ENCODE measurements at places on chromosomes 5 and 9.

DNA sequence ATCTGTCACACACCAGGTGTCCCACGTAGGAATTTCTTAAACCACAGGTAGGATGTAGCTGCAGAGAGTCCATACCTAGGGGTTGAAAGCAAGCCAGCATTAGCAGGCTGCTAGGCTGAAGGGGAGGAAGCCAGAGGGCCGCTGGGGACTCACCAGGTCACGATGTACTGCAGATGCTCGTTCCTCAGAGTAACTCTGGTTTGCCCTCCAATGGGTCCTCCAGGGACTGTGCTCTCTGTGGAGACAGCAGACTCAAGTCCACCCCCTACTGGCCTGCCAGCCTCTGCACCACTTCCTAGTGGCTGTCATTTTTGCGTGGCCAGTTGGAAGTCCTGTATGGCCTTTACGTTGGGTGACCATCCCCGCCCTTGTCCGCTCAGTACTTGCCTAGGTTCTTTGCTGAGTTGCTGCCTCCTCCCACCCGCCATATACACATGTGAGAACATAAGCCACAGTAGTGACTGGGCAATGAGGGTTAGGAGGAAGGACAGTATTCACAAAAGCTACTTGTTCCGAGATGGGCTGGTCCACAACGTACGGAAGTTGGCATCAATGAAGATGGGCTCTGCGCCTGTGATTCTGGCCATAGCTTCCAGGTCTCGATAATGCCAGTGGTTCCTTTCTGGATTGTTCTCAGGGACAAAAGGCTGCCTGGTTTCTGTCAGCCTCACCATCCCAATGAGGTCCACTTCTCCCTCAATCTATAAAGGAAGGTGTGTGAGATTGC, 4.1 kb downstream of the RPL7A start:
- DNase-seq, result peak; percentile 41

GRCh38 chr5:143314659-143315058, 88.8 kb downstream of the NR3C1 start:
- peak; percentile 73 for DNase-seq

GRCh38 chr5:171092194-171092593, 216.9 kb upstream of the TLX3 start:
- DNase-seq, result peak; percentile 42

DNA sequence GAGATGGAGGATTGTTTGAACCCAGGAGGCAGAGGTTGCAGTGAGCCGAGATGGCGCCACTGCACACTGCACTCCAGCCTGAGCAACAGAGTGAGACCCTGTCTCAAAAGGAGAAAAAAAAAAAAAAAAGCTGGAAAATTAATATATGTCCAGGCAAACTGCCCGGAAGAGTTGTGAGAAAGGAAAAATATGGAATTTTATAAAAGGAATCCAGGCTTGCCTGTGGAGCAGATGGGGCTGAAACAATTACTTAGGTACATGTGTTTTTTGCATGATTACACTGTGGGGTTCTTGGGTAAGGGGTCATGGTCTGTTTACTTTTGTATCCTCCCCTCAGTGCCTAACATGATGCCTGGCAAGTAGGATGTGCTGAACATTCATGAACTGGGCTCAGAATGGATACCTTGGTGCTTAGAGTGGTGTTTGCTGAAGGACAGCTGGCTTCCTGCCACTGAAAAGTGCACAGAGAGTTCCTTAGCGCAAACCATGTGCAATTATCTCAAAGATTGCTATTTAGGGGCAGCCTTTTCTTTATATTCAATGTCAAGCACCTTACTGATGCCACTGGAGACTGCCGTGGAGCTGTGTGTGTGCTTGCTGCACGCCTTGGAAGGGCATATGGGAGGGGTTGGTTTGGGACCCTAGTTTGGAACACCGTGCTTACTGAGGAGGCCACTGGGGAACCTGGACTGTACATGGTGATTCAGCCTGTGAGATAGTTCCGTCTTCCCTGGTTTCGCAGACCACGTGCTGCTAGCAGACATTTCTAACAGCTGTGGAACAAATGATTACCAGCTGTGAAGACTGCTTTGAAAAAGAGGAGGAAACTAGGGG, 78.4 kb downstream of the MAP1B start:
- DNase-seq, result no peak

DNA sequence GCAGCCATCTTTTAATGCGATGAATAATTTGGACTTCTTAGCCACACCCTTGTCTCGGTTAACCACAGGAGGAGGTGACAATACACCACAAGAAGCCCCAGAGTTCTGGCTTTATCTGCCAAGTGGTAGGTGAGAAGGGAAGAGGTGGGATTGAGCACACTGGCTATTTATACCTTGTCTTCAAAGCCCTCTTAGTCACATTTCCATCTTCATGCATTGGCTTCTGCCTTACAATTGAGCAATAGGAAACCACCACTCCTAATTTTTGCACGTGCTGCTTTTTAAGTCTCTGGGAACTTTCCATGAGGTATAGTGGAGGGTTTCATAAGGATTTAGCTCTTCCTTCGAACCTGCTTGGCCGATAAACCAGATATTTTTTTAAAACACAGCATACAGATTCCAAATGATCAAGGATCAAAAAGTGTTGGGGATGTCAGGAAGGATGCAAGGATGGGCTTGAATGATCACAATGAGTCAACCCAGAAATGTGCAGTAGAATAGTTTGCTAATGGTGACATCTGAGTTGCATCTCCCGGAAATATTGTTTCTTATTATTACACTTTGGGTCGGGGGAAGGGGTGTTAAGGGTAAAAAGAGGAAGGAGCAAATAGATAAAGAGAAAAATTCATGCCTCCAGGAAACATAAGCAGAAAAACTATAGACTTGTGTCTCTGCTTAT, 25.5 kb downstream of the PLAC8L1 start:
- DNase-seq, result peak; percentile 80
